Activated CD8-positive, alpha-beta T cell treated with anti-CD3 and anti-CD28 coated beads for 36 hours (primary cell): ENCODE measurements at places on chromosomes 2 and 18.

GRCh38 chr2:32787207-32787606 is 159.4 kb downstream of the TTC27 start:
- H3K4me3 ChIP-seq, result no peak overlapping the region
- H3K4me1 ChIP-seq, result no peaks in the 10 kb centered on the region
- no peak overlapping the region for H3K27ac ChIP-seq
- H3K36me3 ChIP-seq, result peaks cover 58% of the 10 kb centered on the region
- H3K27me3 ChIP-seq, result no peaks in the 10 kb centered on the region

DNA sequence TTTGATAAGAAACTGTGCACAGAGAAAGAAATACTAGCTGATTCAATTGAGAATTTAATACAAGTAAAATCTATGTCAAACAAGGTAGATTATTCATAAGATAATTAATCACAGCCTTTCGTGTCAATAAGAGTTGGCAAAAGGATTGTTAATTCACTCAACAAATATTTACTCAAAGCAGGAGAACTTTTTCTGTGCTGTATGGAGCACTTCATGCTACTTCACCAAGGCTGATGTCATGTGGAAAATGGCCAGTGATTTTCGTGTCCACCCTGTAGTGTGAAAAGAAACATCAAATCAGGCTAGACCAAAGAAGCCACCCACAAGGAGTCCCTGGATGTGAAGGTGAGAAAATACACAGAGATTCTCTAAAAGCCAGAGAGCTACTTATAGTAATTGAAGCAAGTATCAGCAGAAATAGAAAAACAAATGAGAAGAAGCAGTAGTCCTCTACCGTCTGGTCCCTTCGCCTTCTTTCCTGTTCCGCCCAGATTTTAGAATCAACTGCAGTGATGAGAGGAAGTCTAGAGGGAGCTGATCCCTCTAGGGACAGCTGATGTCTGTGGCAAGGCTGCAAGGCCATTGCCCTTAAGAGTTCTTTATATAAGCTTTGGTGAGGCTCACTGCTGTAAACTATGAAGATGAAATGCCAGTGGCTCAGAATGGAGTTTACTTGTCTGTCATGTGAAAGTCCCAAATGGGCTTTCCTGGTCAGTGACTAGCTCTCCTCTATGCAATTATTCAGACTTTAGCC is 201.3 kb upstream of the APCDD1 start:
- H3K36me3 ChIP-seq, result no peaks in the 10 kb centered on the region
- no peak overlapping the region for H3K4me3 ChIP-seq
- no peak overlapping the region for H3K27ac ChIP-seq

- H3K4me3 ChIP-seq, result no peak overlapping the region
- H3K27ac ChIP-seq, result no peak overlapping the region
- peaks cover 3% of the 10 kb centered on the region for H3K36me3 ChIP-seq
- H3K4me1 ChIP-seq, result no peaks in the 10 kb centered on the region
- H3K27me3 ChIP-seq, result no peaks in the 10 kb centered on the region
These were observed 67.3 kb downstream of the NDUFA10 start for GRCh38 chr2:239957681-239958472.

DNA sequence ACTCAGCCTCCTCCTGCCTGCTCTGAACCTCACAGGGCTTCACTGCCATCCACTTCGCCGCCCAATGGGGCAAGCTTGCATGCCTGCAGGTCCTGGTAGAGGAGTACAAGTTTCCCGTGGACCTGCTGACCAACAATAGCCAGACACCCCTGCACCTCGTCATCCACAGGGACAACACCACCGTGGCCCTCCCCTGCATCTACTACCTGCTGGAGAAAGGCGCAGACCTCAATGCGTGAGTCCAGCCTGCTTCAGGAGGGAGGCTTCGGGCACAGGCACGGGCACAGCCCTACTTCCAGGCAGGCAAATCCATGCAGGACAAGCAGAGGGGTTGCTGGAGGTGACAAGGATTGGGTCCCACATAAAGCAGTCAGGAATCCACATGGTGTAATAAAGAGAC is 1.2 kb downstream of the ANKRD53 start:
- H3K4me3 ChIP-seq, result no peak overlapping the region
- H3K36me3 ChIP-seq, result no peaks in the 10 kb centered on the region
- H3K27me3 ChIP-seq, result no peaks in the 10 kb centered on the region
- H3K4me1 ChIP-seq, result peaks cover 16% of the 10 kb centered on the region

DNA sequence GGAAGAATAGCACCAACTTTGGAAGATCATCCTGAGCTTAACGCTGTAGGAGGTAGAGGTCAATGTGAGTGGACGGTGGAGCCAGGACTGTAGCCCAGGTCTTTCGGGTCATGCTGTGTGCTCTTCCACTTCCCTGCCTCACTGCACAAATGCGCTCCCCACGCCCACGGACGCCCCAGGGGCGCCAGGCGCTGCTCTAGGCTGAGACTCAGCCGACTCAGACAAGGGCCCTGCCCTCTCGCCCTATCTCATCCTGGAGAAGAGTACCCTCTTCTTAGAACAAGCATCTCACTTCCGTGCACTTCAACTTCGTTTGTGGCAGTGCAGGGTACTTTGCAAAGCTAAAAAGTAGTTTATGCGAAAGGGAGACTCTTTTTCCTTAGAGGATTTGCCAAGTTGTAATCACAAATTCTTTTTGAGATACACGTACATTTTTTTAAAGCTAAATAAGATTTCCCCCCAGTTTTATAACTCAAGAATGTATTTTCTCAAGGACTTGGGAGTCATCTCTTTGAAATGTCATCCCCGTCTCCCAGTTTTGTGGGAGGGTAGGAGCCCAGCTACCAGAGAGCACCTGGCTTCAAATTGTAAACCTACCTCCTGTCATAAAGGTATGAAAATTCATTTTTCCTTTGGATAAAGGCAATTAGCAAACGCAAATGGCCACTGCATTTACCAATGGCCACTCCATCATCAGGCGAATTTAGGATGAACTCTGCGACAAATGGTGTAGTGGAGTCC is 1.2 kb upstream of the PRELID3A start:
- H3K4me3 ChIP-seq, result peak overlapping the region; percentile 82
- peaks cover 30% of the 10 kb centered on the region for H3K4me1 ChIP-seq
- peaks cover 3% of the 10 kb centered on the region for H3K36me3 ChIP-seq
- H3K27me3 ChIP-seq, result peaks cover 24% of the 10 kb centered on the region
- DNase-seq, result peak; percentile 51

- no peak overlapping the region for H3K4me3 ChIP-seq
- DNase-seq, result no peak
- peaks cover 10% of the 10 kb centered on the region for H3K27me3 ChIP-seq
- H3K4me1 ChIP-seq, result no peaks in the 10 kb centered on the region
These were observed 121.8 kb upstream of the HNMT start for GRCh38 chr2:137842430-137842829.

GRCh38 chr2:178109813-178110212 is 2.4 kb upstream of the RBM45 start:
- no peaks in the 10 kb centered on the region for H3K36me3 ChIP-seq
- no peak for DNase-seq
- no peak overlapping the region for H3K27ac ChIP-seq
- H3K27me3 ChIP-seq, result no peaks in the 10 kb centered on the region

GRCh38 chr18:57434536-57435494 is at the start of gene ONECUT2:
Gene ONECUT2 (plus strand): TSS chr18:57435374. CDS start chr18:57435717, 343 bp downstream.
- no peak within 1 kb of the TSS for H3K27ac ChIP-seq
- peaks cover 4% of the 10 kb centered on the region for H3K36me3 ChIP-seq
- H3K4me3 ChIP-seq, result peak within 1 kb of the TSS; percentile 62
- peaks cover 45% of the 10 kb centered on the region for H3K4me1 ChIP-seq
- H3K27me3 ChIP-seq, result peaks cover 82% of the 10 kb centered on the region

GRCh38 chr18:12327510-12328178 is 19.6 kb downstream of the TUBB6 start:
- no peaks in the 10 kb centered on the region for H3K27me3 ChIP-seq
- peaks cover 50% of the 10 kb centered on the region for H3K36me3 ChIP-seq
- no peak overlapping the region for H3K27ac ChIP-seq
- peaks cover 7% of the 10 kb centered on the region for H3K4me1 ChIP-seq
- no peak overlapping the region for H3K4me3 ChIP-seq

DNA sequence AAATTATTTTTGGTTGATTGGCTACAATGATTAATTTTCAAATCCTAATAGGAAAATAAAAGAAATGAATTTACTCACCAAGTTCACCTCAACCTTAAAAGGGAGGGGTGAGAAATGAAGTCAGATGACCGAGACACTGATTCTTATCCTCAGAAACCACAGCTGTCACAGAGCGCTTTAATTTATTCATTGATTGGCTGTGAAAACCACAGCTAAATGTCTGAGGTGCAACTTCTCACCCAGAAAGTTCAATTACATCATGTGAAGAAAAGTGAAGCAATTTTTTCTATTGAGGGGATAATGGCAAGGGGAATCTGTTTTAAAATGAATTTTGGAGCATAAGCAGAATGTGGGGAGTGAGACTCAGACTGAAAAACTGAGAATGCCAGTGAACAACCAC is 128.4 kb downstream of the RNF152 start:
- H3K27ac ChIP-seq, result no peak overlapping the region
- DNase-seq, result peak; percentile 27
- no peaks in the 10 kb centered on the region for H3K36me3 ChIP-seq
- peaks cover 30% of the 10 kb centered on the region for H3K27me3 ChIP-seq

GRCh38 chr2:178195390-178196166 is 1.3 kb downstream of the OSBPL6 start:
- no peak overlapping the region for H3K27ac ChIP-seq
- peaks cover 5% of the 10 kb centered on the region for H3K4me1 ChIP-seq
- H3K36me3 ChIP-seq, result no peaks in the 10 kb centered on the region
- peaks cover 55% of the 10 kb centered on the region for H3K27me3 ChIP-seq

- H3K4me3 ChIP-seq, result no peak overlapping the region
- H3K36me3 ChIP-seq, result peaks cover 24% of the 10 kb centered on the region
- DNase-seq, result no peak
- peaks cover 2% of the 10 kb centered on the region for H3K4me1 ChIP-seq
- H3K27ac ChIP-seq, result no peak overlapping the region
These were observed 47.6 kb downstream of the RALBP1 start for GRCh38 chr18:9522952-9523351.

DNA sequence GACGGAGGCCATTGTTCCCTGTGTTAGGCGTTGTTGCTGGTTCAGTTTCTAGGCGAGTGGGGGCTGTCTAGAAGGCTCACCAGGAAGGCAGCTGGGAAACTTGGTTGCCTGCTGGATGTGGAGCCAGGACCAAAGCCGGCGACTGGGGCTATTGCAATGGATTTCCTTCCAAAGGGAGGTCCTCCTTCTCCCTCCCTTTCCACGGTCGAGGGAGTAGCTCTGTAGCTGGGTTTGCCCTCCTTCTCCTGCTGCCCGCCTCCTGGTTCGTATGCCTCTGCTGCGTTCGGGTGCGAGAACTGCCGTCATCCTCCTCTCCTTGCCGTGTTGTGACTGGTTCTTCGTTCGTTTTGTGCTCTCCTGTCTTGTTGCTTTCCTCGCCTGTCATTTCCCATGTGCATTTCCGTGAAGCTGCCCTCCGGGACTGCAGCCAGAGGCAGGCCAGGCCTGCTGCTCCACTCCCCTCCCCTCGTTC is 203.4 kb downstream of the NEDD4L start:
- H3K27me3 ChIP-seq, result no peaks in the 10 kb centered on the region
- H3K4me3 ChIP-seq, result no peak overlapping the region
- DNase-seq, result no peak
- H3K4me1 ChIP-seq, result no peaks in the 10 kb centered on the region

DNA sequence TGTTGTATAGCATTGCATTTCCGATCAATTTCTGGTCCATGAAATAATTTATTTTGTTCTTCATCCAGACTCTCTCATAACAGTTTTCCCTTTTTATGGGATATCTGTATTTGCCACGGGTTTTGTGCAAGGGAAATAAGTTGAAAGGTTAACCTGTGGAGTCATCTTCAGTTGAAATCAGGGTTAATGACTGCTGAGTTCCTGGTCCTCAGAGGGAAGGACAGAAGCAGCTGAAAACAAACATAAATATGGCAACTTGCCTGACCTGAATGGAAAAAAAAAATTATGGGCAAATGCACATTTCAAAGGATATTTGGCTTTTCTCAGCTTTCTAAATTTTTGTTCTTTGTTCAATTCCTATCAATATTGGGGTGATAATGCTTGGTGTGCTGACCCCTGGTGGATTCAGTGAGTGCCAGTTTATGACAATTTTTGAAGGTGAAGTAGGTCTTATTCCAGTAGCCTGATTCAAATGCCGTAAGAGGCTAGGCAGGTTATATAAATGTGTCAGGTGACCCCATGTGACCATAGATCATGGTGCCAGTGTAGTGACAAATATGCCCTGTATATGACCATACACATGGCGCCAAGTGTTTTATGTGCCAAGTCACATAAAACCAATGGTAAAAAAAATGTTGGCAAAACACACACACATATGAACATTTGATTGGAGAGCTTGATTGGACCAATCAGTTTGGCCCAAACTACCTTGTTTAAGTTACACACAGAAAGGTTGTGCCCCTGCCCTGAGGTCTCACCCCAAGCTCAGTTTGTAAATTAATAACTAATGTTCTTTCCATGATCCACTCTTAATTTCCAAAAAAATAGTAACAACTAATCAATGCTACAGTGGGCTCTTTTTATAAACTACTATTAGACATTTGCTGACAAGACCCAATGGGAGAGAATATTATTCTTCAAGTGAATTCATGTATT is 47.6 kb upstream of the FAM124B start:
- no peak overlapping the region for H3K4me3 ChIP-seq
- H3K27ac ChIP-seq, result no peak overlapping the region
- no peaks in the 10 kb centered on the region for H3K36me3 ChIP-seq
- H3K4me1 ChIP-seq, result no peaks in the 10 kb centered on the region
- H3K27me3 ChIP-seq, result peaks cover 9% of the 10 kb centered on the region

DNA sequence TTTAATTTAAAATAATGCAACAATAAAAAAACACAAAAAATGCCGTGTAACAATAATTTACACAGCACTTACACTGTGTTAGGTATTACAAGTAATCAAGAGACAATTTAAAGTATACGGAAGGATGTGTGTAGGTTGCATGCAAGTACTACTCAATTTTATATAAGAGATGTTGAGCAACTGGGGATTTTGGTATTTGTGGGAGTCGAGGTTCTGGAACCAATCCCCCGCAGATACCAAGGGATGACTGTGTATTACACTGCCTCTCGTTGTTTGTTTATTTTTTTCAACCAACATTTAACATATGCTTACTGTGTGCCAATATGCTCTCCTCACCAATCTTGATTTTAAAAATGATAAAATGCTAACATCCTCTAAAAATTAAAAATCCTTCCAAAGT is 24.8 kb downstream of the MAP3K2 start:
- H3K4me3 ChIP-seq, result no peak overlapping the region
- H3K27me3 ChIP-seq, result no peaks in the 10 kb centered on the region
- H3K4me1 ChIP-seq, result peaks cover 73% of the 10 kb centered on the region
- no peak for DNase-seq

GRCh38 chr18:28684746-28685355 is 507.9 kb upstream of the CDH2 start:
- no peak overlapping the region for H3K4me3 ChIP-seq
- no peak overlapping the region for H3K27ac ChIP-seq
- H3K4me1 ChIP-seq, result no peaks in the 10 kb centered on the region
- DNase-seq, result no peak

- no peaks in the 10 kb centered on the region for H3K36me3 ChIP-seq
- peaks cover 2% of the 10 kb centered on the region for H3K27me3 ChIP-seq
- no peak overlapping the region for H3K27ac ChIP-seq
- H3K4me3 ChIP-seq, result no peak overlapping the region
These were observed 103.1 kb downstream of the SH3BP4 start for GRCh38 chr2:235054919-235055318.
